ENCODE measurements at places on chromosomes 4 and X.
A peak's percentile ranks its signal among the peaks of the same experiment; 100 is the strongest.

- DNase-seq, result no peak
Observed at GRCh38 chrX:63919081-63919480, 134.1 kb upstream of the ARHGEF9 start.

DNA sequence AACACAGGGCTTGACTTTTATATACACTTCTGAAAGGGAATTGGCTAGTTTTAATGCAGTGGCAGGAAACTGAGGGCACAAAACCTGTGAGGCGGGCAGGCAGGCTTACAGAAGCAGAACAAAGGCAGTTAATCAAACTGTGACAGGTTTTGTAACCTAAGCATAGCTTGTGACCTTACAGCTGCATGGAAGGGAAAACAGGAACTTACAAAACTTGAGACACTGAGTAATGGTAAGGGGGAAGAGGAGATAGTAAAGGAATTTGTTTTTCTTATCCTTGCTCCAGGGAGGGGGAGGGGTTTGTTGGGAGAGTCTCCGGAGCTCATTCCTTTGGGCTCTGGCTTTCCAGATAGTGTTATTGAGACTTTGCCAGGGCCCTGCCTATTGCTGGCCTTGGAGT, 55.6 kb downstream of the SLITRK4 start:
- DNase-seq, result no peak

- peak; percentile 9 for DNase-seq
Observed at GRCh38 chr4:76897536-76898384, at the start of gene SOWAHB. Gene SOWAHB, minus strand, starts transcription at chr4:76898144. Its CDS starts 295 bp downstream, at chr4:76897849.

DNA sequence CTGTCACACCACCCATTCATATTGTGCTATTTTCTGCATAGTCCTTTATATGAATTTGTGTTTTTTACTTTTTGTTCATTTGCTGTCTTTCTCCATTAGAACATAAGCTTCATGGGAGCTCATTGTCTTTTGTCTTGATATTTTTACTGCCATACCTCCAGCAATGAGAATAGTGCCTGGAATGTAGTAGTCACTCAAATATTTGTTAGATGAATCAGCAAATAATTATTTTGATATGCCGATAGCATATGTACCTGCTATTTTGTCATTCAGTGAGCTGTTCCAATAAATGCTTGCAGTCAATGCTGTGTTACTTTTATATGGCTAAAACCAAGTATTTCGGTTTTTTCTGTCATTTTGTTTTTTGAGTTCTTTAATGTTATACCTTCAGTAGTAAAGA, 43.5 kb upstream of the SLC25A31 start:
- DNase-seq, result no peak

- no peak for DNase-seq
Observed at GRCh38 chrX:103730796-103731493, 20.2 kb downstream of the TMEM31 start.

GRCh38 chr4:156606554-156607477, 364.8 kb downstream of the PDGFC start:
- no peak for DNase-seq

GRCh38 chr4:2007804-2008670, 737 bp downstream of the NELFA start:
- no peak for DNase-seq

DNA sequence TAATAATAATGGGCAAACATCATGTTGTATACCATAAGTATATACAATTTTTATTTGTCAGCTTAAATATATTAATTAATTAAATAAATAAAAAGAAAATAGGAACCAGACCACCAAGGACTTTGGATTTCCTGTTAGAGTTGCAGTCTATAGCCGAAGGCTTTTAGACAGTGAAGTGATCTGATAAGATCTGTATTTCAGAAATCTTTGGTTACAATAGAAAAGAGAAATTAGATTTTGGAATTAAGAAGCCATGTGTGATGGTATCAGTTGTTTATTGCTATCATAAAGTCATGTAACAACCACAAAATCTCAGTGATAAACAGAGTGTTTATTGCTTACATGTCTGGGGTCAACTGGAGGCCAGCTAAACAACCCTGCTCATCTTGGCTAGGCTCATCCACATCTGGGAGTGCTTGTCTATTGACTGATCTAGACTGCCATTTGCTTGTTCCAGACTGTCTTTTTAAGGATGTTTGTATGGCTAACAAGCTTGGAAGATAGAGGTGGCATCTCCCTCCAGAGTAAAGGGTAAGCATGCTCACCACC, 142.1 kb upstream of the USP9X start:
- no peak for DNase-seq

Data from activated T-cell treated with anti-CD3 and anti-CD28 coated beads for 1 hour (primary cell).